ENCODE measurements at places on chromosomes 1 and 21.

- no peak for DNase-seq
These were observed 24.9 kb upstream of the GRHL3 start for GRCh38 chr1:24294228-24294672.

DNA sequence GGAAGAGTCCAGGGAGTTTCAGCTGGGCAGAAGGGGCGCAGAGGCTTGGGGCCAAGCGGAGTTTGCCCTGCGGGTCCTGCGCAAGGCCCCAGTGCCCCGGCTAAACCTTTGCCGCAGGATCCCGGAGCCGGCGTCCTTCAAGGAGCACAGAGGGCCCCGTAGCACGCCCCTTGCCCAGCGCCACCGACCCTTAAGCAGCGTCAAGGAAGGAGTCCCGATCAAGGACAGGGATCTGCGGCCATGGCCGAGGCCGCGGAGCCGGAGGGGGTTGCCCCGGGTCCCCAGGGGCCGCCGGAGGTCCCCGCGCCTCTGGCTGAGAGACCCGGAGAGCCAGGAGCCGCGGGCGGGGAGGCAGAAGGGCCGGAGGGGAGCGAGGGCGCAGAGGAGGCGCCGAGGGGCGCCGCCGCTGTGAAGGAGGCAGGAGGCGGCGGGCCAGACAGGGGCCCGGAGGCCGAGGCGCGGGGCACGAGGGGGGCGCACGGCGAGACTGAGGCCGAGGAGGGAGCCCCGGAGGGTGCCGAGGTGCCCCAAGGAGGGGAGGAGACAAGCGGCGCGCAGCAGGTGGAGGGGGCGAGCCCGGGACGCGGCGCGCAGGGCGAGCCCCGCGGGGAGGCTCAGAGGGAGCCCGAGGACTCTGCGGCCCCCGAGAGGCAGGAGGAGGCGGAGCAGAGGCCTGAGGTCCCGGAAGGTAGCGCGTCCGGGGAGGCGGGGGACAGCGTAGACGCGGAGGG is 520 bp downstream of the CLIC6 start:
- DNase-seq = no peak

DNA sequence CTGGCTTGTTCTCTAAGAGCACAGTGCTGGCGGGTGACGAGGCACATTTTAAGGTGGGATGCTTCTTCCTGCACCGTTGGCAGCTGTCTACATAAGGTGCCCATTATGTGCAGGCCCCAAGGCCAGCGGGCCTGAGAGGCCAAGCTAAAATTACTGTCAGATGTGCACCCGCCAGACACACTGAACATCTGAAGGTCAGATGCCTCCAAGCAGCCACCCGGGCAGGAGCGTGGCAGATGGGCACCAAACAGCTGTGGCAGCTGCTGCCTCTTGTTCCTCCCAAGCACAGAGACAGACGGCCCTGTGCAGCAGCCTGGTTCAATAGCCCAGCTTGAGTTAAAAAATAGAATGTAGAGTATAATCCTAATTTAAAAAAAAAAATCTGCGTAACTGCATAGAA is 211.9 kb upstream of the EDN2 start:
- DNase-seq = no peak

DNA sequence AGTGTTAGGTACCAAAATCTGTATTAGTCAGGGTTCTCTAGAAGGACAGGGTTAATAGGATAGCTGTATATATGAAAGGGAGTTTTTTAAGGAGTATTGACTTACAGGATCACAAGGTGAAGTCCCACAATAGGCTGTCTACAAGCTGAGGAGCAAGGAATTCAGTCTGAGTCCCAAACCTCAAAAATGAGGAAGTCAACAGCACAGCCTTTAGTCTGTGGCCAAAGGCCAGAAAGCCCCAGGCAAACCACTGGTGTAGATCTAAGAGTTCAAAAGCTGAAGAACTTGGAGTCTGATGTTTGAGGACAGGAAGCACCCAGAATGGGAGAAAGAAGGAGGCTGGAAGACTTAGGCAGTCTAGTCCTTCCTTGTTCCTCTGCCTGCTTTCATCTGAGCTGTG is 487.5 kb upstream of the CHRM3 start:
- DNase-seq = no peak

DNA sequence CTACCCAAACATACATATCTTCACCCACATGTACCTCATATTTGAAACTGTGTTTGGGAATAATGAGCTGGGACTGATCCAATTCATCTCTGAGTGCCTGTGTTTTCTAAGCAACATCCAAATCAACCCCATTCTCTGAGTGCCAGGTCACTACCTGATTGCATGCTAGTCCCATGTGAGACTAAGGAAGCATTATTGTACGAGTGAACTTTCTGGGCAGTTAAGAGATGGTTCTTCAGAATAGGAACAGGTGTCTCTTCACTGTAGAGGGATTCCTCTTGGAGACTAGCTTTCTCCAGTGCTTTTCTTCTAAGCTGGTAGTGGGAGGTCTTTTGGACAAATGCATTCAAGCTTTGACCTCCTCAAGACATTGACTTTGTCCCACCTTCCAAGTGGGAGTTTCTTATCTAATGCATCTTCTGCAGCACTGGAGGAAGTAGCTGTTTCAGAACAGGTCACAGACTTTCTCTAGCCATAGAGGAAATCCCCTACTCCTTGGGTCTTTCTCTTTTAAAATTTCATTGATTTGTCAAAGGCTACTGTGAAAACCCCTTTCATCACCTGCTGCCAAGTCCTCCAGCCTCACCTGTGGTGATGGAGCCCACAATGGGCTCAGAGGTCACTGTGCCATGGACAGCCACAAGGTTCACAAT is 172.0 kb upstream of the KIAA0040 start:
- no peak for DNase-seq

GRCh38 chr1:246110343-246111219 is 396.5 kb downstream of the SMYD3 start:
- no peak for DNase-seq

DNA sequence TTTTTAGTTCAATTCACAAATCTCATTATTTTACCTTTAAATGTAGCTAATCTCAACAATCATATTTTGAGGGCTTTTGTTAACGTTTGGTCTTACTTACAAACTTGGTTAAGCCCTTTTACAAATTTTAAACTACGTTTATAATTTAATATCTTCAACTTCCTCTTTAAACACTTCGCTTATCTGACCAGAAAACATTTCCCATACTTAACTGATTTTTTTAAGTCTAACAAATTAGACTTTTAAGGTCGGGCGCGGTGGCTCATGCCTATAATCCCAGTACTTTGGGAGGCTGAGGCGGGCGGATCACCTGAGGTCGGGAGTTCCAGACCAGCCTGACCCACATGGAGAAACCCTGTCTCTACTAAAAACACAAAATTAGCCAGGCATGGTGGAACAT is 300.9 kb downstream of the LMX1A start:
- DNase-seq = no peak

DNA sequence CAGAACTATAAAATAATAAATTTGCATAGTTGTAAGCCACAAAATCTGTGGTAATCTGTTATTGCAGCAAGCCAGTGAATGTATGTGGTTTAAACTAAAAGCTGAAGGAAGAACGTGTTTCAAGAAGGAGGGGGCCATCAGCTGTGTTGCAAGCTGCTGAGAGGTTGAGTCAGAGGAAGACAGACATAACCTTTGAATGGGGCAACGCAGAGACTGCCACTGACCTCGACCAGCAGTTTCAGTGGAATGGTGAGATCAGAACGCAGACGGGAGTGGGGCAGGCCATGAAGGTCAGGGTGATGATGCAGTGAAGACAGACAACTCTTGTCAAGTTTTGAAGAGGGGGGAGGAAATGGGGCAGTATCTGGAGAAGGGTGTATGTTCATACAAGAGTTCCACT is 23.2 kb upstream of the QSOX1 start:
- no peak for DNase-seq

DNA sequence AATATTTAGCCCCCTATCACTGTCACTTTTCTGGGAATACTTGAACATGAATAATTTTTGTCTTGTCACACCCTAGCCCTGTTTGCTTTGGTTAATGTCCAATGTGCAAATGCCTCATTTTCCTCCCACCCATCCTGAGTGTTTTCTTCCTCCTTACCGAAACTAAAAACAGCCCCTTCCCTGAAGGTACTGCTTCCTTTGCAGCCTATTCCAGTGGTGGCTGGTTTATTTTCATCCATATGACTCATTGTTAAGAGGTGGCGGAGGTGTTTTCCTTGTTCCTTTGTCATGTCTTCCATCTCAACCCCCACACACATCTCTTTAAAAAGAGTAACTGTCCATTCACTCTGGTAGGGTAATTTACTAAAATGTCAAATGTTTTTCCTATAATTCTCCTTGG is 40.4 kb downstream of the CD55 start:
- DNase-seq = no peak

GRCh38 chr1:12567288-12567819 is 50.7 kb downstream of the DHRS3 start:
- DNase-seq = no peak

- no peak for DNase-seq
These were observed 46.9 kb upstream of the TMEM51 start for GRCh38 chr1:15106608-15107007.

- DNase-seq = no peak
These were observed 18.0 kb downstream of the CD244 start for GRCh38 chr1:160844447-160845232.

DNA sequence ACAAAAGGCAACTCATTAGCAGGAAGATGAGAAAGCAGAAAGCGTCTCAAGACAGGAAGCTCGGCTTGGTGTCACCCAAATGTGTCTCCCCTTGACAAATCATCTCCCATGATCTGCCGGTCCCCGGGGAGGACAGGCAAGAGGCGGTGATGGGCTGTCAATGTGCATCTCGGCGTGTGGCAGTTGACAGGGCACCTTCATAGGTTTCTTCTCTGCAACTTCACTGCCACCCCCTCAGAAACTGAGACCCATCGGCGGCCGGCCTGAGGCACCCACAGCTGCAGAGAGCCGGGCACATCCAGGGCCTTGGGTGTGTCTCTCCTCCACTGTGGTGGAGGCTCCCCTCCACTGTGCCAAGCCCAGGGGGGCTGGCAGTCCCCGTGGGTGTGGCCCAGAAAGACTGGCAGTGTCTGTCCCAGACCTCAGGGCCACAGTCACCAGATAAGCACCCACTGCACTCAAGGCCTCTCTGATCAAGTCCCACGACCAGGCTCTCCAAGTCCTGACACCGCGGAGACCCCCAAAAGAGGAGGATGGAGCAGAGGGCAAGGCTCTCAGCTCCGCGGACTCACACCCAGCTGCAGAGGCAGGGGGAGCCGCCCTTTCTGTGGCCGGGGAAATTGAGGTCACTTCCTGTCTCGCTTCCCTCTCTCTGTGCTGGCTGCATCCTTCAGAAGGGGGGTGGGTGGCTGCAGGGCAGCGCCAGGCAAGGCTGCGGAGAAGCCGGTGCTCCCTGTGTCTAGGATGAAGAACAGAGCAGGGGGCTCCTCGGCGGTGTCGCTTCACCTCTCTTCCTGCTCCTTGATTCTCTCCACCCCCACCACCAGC is 39.6 kb upstream of the LBR start:
- DNase-seq = peak; percentile 67

DNA sequence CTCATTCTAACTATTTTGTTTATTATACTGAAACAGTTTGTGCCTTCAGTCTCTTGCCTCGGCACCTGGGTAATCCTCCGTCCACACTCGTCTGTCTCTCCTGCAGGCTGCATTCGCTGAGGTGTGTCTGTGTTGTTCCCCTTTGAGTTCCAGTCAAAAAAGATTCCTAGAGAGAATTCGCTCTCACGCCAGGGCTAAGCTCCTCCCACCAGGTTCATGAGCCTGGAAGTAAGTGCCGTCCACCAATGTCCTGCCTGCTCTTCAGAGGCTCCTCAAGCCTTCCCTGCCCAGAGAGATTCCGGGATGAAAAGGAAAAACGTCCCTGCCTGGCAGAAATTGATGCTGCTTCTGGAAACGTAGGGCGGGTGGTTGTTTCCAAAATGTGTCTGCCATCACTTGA is 12.9 kb downstream of the KIAA2013 start:
- DNase-seq = no peak

- no peak for DNase-seq
These were observed 96.5 kb downstream of the KCNN3 start for GRCh38 chr1:154773551-154773950.

GRCh38 chr1:10678852-10679251 is 117.6 kb downstream of the CASZ1 start:
- no peak for DNase-seq

DNA sequence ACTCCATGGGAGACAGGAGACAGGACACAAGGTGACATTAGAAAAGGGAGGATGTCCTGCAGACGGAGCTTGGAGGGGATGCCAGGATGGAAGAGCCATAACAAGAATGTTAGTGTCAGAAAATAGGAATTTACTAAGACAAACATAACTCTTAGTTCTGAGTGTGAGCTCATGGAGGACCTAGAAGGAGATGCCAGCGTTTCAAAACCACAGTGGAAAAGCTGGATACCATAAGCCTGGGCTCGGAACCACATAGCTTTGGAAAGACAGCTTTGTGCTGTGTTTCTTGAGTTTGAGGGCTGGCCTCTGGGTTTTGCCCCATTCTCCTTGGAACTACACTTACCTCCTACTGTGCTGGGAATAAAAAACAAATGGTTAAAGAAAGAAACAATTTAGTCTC is 128.4 kb downstream of the S1PR1 start:
- DNase-seq = no peak

DNA sequence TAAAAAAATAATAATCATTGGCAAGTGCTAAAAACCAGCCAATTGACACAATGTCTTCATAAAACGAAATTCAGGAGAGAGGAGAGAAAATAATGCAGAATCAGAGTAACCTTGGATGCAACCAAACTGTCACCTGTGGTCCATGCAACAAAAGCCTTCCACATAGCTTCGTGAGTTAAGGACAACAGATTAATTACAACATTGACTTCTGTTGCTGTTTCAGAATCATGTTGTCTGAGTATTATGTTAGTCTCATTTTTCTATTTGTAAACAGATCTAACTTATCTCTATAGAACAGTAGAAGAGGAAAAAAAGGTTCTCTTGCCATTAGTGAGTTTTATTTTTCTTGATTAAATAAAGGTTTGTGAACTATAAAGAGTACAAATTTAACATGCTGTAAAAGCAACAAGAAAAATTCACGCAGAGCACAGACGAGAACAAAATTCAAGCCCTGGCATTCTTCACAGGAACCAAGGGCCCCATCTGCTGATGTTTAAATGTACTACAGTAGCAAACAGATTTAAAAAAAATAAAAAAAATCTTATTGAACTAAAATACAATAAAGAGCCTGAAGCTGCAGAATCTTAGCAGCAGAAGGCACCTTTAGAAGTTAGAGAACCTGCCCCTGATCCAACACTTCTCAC is 381.1 kb upstream of the PKN2 start:
- DNase-seq = no peak

- DNase-seq = no peak
These were observed 180.8 kb downstream of the RPS6KC1 start for GRCh38 chr1:213231795-213232231.

DNA sequence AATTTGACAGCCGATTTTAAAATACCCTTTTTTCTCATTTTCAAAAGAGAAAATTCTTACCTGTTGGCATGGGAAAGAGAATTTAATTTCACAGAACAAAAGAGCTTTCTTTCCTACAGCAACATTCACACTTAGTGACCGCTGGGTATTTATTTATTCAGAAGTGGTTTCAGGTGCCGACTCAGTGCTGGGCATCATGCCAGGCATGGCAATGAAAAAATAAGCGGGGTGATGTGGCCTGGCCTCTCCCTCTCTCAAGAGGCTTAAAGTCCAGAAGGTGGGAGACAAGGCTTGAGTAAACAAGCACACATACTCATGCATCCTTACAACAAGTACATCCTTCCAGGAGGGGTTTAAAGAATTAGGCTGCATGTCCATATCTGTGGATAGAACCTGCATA is 4.1 kb upstream of the PCP4 start:
- DNase-seq = no peak

- no peak for DNase-seq
These were observed 31.4 kb upstream of the OLIG2 start for GRCh38 chr21:32994305-32994704.

GRCh38 chr1:183685112-183685713 is 32.1 kb upstream of the APOBEC4 start:
- no peak for DNase-seq
